ENCODE measurements at places on chromosomes 13 and 19.

GRCh38 chr13:80040196-80040980 is 300.5 kb downstream of the SPRY2 start:
- no peak for DNase-seq

- no peak for DNase-seq
Measured at GRCh38 chr19:13309864-13310263, 159.7 kb downstream of the IER2 start.

DNA sequence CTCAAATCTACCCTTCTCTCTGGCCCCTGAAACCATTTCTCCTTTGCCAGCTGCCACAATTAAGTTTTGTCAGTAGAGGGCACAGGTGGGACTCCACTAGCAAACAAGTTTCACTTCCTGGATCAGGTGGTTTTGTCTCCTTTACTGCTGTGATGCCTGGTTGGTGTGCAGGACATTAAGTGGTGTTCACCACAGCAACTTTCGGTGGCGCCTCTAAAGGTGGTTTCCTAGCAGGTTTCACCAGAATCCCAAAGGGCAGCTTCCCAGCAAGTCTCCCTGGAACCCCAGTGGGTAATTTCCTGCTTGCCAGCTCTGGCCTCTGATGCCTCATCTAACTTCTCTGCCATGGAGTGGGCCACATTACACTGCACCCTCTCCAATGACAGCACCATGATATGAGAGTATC is 16.6 kb downstream of the MED4 start:
- no peak for DNase-seq

- no peak for DNase-seq
Measured at GRCh38 chr13:95128045-95128643, 173.1 kb downstream of the ABCC4 start.

DNA sequence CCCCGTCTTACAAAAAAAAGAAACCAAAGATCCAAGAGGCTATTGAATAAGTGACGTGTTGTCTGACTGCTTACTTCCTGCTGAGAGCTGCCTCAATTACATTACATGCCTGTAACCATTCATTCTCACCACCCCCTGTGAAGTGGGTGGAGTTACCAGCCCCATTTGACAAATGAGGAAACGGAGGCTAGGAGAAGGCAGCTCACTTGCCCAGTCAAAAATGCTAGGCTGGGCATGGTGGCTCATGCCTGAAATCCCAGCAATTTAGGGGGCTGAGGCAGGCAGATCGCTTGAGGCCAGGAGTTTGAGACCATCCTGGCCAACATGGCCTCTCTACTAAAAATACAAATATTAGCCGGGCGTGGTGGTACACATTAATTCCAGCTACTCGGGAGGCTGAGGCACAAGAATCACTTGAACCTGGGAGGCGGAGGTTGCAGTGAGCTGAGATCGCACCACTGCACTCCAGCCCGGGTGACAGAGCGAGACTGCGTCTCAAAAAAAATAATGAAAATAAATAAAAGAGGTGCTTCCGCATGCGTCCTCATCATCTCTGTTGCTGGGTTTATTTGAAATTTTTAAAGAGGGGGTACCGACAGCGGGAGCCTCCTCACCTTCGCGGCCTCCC is 499 bp downstream of the LSM7 start:
- DNase-seq = peak; percentile 23

- DNase-seq = no peak
Measured at GRCh38 chr13:32917504-32917903, 98.7 kb upstream of the KL start.

- no peak for DNase-seq
Measured at GRCh38 chr19:41563854-41564514, 12.0 kb upstream of the CEACAM21 start.

DNA sequence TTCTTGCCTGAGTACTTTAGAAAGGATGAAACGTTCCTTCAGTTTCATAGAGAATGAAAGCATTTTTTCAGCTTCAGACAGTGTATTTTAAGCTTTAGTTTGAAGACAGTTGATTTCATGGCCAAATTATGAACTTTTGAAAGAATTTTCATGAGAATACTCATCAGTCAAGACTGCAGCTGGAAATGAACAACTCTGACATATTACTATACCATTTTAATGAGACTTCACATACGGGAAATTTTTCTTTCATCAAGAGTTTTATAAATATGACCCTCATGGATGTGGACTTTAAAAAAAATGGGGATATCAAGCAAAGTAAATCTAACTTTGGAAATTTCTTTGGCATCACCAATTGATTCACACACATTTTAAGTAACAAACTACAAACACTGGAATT is 6.4 kb downstream of the LATS2 start:
- DNase-seq = no peak

DNA sequence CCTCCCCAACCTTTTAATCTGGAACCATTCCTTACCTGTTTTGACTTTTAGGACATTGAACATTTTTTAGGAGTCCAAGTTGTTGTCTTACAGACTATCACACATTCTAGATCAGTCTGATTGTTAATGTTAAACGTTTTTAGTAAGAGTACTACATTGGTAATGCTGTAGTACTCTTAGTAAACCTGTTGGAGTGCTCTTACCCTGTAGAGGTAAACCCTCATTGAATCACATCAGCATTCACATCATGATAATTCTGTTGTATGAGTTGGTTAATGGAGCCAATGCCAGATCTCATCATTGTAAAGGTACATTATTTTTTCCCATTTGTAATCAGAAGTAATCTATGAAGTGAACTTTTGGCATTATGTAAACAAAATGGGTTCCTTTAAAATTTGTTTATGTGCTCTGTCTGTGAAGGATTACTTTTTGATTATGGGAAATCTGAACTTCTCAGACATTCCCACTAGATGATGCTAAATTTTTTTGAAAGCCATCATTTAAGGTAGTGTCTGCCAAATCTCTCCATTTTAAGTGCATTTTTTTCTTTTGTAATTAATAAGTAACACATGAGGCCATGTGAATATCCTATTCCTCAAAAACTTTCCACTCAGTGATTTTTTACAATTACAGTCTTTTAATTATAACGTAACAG is 55.2 kb downstream of the VWA8 start:
- DNase-seq = no peak

GRCh38 chr19:57947088-57947418 is 453 bp downstream of the ZNF256 start:
- no peak for DNase-seq

Data from stimulated activated CD4-positive, alpha-beta T cell treated with anti-CD3 and anti-CD28 coated beads, Interleukin-1b, Interleukin-23, amount 100 ng/mL, for 24 hours (primary cell).